ENCODE measurements at places on chromosomes 1 and 21.
A peak's percentile ranks its signal among the peaks of the same experiment; 100 is the strongest.

- DNase-seq, result peak; percentile 14
Measured at GRCh38 chr1:235632506-235633401, 16.8 kb downstream of the GNG4 start.

DNA sequence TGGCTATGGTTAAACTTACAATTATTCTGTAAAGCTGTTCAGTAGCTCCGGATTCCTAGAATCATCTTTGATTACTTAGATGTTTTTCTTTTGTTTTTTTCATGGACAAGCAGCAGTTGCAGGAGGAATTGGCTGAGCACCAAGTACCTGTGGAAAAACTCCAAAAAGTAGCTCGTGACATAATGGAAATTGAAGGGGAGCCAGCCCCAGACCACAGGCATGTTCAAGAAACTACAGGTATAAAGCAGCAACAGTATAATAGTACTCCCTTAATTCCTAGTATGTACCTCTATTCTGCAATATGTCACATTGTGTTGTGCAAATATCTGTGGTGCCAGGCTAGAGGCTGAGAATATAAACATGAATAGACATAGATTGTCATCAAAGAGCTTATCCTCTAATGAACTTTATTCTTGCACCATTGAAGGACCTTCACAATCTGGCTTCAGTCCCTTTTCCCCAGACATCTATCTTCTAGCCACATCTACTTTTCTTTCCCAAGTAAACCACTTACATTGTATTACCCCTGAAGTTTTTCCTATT lies 132.3 kb upstream of the BMP8A start:
- no peak for DNase-seq

- DNase-seq, result peak; percentile 62
Measured at GRCh38 chr21:44405948-44406872, 49.1 kb upstream of the LRRC3 start.

GRCh38 chr1:246724731-246725095 lies 504 bp downstream of the SCCPDH start:
- no peak for DNase-seq

GRCh38 chr21:46126309-46127238 lies 28.7 kb downstream of the COL6A2 start:
- peak; percentile 84 for DNase-seq

GRCh38 chr1:11847667-11848372 lies at the start of gene NPPA:
NPPA (minus strand) TSS chr1:11847783; CDS start chr1:11847684, 99 bp downstream.
- no peak for DNase-seq

GRCh38 chr1:54260810-54261209 lies 60.8 kb downstream of the MRPL37 start:
- no peak for DNase-seq

GRCh38 chr1:23013657-23014056 lies 2.0 kb downstream of the TEX46 start:
- DNase-seq, result no peak

All from mesenteric fat pad (tissue), 1 donor.